ENCODE measurements at places on chromosomes 12 and 14. TPM values are rescaled to one million over a fixed set of nuclear protein-coding genes. Genes with fewer than 3 reads are reported as not detected.
A peak's percentile ranks its signal among the peaks of the same experiment; 100 is the strongest.

RIMBP2 gene
- 0.47 TPM for total RNA-seq

- no peaks in the 10 kb centered on the region for H3K36me3 ChIP-seq
- no peaks in the 10 kb centered on the region for H3K4me1 ChIP-seq
- no peak overlapping the region for H3K27ac ChIP-seq
- no peaks in the 10 kb centered on the region for H3K27me3 ChIP-seq
- no peak overlapping the region for H3K4me3 ChIP-seq
- DNase-seq, result no peak
Measured at GRCh38 chr12:109686523-109686922, 27.1 kb upstream of the FAM222A start.

FGF6 gene
- not detected for total RNA-seq

STAB2 gene
- 0.24 TPM for total RNA-seq

- DNase-seq, result peak; percentile 64
- H3K27ac ChIP-seq, result no peak overlapping the region
- peaks cover 29% of the 10 kb centered on the region for H3K27me3 ChIP-seq
- H3K36me3 ChIP-seq, result no peaks in the 10 kb centered on the region
Measured at GRCh38 chr12:117367006-117367638, 5.7 kb upstream of the NOS1 start.

DNA sequence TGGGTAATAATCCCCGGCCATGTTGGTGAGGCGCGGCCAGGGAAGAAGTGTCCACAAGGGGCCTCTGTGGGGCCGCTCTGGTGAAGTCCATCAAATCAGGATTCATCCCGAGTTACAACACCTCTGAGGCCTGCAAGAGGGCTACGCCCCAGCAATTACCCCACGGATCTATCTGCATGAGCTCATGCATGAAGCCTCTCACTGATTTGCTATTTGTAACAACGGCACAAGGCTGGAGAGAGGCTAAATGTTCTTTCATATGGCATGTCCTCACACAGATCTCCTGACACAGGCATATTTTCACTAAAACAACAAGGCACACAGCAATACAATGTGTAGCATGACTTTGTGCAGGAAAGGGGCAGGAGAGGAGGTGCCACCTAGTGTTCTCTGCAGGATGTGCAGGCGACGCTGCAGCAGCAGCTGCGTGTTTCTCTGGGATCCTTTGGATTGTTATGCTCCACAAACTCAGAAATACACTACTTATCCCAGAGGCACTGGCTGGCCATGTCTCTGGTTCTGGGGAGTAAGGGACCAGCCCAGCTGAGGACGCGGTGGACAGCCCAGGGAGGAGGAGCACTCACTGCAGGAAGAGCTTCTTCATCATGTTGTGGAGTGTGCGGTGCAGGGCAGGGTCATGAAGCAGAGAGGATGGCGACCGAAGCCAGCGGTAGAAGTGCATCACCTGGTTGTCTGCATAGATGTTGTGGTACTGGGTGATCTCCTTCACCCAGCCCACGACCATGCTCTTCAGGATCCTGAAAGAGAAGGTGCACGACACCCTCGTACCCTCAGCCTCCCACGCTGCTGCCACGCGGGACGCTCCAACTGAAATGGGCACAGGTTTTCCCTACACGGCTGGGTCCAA is 20.2 kb downstream of the P2RX2 start:
- no peak for DNase-seq
- H3K4me3 ChIP-seq, result no peak overlapping the region
- no peak overlapping the region for H3K27ac ChIP-seq
- no peaks in the 10 kb centered on the region for H3K27me3 ChIP-seq

- peaks cover 21% of the 10 kb centered on the region for H3K36me3 ChIP-seq
- no peaks in the 10 kb centered on the region for H3K4me1 ChIP-seq
- no peak overlapping the region for H3K4me3 ChIP-seq
- no peak overlapping the region for H3K27ac ChIP-seq
Measured at GRCh38 chr12:4526923-4527546, 11.7 kb upstream of the RAD51AP1 start.

GRCh38 chr12:22803725-22804124 is 178.8 kb downstream of the ETNK1 start:
- no peaks in the 10 kb centered on the region for H3K27me3 ChIP-seq
- H3K4me1 ChIP-seq, result no peaks in the 10 kb centered on the region
- no peaks in the 10 kb centered on the region for H3K36me3 ChIP-seq
- no peak overlapping the region for H3K4me3 ChIP-seq

DNA sequence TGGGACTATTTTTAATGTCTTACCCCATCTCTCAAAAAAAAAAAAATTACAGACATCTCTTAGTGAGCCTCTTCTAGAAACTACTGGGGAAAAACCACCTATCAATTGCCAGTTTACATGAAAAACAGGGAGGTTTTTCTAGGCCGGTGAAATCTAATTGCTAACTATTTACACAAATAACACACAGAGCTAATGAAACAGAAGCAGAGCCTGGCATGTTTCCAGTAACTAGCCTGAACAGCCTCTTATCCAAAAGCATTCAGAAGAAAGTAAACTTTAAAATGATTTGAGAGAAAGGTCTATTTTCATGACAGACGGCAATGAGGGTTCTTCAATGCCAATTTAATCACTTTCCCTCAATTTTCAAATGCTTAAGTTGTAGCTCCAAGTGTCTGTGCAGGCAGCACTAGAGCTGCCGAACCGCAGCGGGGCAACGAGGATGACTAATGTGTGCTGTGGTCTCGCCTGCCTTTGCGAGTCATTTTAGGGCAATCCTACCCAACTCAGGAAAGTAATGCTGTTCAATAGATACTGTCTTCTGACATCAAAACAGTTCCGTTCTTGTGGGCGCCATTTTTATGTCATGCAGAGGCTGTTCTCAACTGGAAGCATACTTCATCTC is 84.6 kb downstream of the SETD3 start:
- no peak overlapping the region for H3K27ac ChIP-seq
- H3K4me1 ChIP-seq, result peaks cover 17% of the 10 kb centered on the region

- H3K36me3 ChIP-seq, result no peaks in the 10 kb centered on the region
- H3K4me3 ChIP-seq, result no peak overlapping the region
- peaks cover 8% of the 10 kb centered on the region for H3K4me1 ChIP-seq
Measured at GRCh38 chr12:113072136-113072535, 15.6 kb downstream of the DTX1 start.

All from thymus (tissue), 14 donors.